ENCODE measurements at places on chromosomes 2 and 18.

DNA sequence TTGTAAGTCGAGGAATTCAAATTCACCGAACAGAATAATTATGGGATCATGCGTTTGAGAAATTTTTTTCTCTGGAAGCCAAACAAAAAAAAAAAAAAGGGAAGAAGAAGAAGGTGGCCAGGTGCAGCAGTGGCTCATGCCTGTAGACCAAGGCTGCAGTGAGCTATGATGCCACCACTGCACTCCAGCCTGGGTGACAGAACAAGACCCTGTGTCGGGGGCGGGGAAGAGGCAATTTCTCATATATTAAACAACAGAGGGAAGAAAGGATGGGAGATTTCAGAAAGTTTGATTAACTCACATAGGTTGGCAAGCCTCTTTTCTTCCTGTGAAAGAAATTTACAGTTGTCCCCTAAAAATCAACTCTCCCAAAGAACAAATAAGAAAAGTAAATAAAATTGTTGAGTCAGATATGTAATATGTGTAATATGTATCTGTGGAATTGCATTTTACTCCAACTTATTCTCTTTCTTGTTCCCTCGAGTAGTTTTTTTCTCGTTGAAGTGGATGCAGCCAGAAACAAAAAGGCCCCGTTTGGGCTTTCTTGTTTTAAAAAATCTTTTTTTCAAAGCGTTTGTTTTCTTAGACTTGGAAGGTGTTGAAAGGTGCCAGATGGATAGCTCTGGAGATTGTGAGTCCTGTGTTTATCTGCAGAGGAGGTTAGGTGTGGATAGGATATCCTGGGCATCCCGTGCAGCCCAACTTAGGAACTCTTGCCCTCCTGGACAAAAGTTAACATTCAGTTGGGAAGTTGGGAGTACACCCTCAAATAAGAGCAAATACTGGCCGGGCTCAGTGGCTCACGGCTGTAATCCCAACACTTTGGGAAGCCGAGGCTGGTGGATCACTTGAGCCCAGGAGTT lies 25.4 kb upstream of the FMNL2 start:
- no peak for DNase-seq

DNA sequence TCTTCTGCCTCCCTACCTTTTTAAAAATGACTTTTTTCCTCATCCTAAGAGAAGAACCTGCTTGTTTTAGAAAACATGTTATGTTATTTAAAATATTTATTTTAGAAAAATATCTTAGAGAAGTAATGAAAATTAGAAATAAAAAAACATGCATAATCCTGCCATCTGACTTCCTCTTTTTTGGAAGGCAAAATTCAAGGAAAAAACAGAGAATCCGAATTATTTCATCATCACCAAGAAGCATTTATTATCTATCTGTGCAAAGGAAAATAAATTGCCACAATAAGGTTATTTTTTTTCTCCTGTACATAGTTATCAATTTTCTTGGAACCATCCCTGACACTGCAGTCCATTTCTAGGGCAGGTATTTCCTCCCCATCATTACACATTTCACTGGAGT lies 14.4 kb downstream of the SLC39A6 start:
- DNase-seq, result no peak

DNA sequence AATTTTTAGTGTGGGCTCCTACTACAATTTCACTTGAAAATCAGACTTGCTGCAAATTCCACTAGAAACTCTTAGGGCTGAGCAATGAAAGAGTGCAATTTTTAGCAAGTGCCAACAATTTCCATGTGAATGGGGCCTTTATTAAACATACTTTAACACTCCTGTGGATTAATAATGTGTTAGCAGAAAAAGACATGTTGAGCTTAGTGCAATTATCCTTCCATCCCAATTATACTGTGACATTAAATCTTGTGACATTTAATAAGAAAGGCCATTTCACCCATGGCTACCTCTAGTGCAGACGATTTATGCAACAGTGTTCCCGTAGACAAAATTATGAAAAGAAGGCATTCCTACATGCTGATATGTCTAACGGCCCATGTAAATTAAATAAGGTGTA lies 639.7 kb downstream of the STK39 start:
- DNase-seq, result no peak

DNA sequence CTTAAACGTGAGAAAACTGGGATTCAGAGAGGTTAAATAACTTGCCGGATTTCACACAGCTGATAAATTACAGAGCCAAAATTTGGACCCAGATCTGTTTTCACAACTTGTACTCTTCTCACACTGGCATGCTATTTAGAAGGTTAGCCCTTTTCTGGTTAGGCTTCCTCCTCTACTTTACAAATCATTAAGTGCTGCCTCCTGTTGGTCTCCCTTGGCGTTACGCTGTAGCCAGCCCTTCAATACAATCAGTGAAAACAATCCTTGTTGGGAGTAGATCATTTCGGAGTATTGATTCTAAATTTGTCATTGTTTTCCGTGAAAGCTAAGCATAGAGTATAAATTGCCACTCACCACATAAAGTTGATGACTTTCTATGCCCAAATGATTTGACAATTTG lies 153.5 kb downstream of the ARHGAP15 start:
- DNase-seq, result no peak

- no peak for DNase-seq
These were observed 21.4 kb downstream of the MGAT4A start for GRCh38 chr2:98709535-98709934.

GRCh38 chr2:39875182-39875913 lies 96.3 kb upstream of the THUMPD2 start:
- DNase-seq, result peak; percentile 54

DNA sequence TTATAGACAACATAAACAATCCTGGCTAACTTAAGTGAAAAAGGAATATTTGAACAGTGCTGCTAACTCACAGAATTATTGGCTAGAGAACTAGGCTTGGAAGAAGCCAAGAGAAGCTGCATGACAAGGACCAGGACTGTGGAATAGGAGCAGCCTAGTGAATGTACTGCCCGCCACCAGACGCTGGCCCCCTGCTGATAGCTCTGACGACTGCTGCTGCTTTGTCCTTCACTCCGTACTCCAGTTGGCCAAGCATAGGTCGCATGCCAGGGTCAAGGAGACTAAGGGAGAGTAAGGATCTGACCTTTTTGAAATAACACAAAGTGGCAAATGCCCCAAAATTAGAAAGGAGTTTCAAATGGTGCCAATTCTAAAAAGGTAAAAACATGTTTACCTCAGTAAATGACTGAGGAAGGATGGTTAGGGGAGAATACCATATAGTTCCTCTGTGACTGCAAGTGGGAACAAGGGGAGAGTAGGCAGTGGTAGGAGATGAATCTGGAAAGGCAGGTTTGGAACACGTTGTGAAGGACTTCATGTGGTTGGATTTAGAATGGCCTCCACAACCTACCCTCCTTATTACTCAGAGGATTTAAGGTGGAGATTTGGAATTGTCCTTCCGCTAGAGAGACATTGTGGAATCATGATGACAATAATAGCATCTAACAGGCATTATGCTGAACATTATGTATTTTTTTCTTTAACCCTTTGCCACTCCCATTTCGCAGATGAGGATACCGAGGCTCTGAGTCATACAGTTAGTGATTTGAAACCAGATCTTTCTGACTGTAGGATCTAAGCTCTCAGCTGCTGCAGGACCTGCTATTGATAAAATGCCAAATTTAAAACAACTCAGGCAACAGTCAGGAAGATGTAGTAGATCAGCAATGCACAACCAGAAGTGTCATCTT lies 19.5 kb downstream of the STRADB start:
- DNase-seq, result peak; percentile 55
